Lower lobe of right lung (tissue), 2 donors: ENCODE measurements at places on chromosomes 3 and 15.

DNA sequence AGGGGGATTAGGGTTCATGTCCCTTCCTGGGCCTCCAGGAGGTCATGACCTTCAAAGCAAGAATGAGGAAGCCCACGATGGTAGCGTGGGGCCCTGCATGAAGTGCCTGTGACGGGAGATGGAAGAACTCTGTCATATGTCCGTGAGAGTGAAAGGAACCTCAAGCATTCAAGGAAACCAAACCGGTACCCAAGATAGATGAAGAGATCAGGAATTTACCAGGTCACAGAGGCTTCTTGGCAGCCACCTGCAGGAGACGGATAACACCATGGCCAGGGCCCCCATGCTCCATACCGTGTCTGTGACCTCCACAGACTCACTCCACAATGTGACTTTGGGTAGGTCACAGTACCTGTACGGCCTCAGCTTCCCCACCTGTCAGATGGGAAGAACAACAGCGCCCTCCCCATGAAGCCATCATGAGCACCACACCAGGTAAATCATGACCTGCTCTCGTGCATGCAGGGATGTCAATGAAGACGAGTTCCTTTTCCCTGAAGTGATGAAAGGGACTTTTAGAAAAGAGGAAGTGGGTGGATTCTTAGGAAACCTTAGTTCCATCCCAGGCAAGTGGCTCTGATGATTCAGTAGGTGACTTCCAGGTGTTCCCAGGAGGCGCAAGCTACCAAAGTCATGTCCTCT, 23.3 kb upstream of the CYP11A1 start:
- DNase-seq, result no peak

DNA sequence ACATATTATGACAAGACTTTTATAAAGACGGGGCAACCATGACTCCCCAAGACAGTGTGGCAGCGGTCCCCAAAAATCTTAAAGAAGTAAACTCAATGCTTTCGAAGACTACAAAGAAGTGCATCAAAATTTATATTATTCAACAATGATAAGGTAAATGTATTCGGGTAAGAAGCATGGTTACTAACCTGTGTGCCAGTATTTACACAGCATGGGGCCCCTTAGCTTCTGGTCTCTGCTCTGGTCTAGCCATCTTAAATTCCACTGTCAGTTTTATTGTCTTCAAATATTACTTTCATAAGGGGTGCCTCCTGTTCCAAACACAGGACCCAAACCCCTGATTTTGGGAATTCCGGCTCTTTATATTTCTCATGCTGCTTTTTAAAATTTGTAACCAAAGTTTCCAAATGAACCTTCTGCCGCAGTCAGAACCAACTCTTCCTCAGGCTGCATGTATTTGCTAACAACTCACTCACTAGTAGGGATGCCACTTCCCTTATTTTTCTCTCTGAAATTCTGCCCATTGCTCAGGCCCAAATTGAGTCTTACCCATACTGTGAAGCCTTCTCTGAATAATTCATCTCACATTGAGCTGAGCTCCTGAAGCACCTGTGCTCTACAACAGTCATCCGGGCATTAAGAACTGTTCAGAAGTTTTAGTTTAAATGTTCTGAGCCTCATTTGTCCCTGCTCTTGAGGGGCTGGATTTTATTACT, 1.2 kb downstream of the TTC23 start:
- no peak for DNase-seq

DNA sequence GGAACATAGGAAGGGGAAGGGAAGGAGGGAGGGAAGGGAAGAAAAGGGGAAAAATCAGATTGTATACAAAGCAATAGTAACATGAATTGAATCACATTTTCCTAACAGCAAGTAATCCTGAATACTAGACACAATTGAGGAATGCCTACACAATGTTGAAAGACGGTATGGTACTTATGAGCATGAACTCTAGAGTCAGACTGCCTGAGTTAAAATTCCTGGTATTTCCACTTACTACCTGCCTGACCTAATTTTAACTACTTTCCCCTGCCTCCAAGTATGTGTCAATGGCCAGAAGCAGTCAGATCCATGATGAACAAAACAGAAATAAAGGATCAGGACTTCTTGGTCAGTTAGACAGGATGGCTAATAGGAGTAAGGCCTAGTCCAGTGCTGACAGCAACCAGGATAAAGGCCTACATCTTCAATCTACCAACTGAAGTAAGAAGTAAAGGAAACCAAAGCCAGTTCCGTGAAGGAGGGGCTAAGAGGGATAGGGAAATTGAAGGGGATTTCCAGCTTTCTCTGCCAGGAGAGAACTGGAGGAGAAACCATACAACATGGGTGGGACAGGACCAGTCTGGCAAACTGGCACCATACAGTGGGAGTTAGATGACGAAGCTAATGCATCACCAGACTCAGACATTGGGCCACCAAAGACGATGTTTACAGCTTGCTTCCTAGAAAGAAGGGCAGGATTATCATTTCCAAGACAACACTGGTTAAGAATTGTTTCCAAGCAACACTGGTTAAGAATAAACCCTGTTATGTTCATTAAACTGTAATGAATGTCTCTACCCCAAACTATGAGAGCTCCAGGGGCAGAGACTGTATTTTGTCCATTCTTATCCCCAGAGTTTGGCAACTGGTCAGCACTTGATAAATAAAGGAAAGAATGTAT, 151.6 kb upstream of the UBE2E2 start:
- DNase-seq, result no peak

DNA sequence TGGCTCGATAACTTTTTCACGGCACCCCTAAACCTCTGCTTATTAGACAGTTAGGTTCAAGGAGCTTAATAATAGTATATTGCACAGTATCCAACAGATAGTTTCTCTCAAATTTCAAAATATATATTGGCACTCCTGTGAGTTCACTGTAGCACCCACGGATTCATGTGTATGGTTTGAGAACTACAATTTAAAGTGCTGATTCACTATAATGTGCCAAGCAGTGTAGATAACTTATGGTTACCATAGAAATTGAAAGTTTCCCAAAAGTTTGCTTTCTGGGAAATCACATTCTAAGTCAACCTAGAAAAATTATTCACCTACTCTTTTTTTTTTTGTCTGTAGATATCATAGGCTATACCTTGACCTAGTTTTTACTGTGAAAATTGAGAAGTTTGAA, 86.6 kb downstream of the GAP43 start:
- no peak for DNase-seq

DNA sequence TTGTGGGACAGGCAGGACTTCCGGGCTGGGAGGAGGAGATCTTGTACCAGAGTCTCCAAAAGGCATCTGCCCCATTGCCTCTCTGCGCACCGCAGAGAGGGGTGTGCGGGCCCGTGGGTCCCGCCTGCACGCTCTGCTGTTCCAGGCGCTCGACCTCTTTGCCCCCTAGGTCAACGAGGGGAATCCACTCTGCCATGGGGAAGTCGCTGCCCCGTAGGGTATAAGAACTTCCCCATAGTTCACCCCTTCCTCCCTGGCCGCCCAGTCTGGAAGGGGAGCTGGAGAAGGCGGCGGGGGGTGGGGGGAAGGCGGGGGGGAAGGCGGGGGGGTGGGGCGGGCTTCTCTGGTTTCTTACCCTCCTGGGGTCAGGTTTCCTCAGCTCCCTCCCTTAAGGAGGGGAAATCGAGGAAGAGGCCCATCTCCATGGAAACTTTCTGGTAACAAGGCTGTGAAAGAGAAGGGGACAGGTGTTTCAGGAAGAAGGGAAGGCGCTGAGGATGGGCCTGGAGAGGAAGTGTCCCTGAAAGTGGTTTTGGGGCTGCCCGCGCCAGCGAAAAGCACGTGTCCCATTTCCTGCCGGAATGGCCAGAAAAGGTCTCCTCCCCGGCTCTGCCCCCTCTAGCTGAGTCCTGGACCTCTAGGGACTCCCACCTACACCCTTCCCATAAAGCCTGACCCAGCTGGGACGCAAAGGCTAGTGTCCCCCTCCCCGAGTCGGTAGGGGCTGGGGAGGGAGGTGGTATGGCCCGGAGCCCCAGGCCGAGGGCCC, 27.5 kb downstream of the NR1I2 start:
- no peak for DNase-seq

DNA sequence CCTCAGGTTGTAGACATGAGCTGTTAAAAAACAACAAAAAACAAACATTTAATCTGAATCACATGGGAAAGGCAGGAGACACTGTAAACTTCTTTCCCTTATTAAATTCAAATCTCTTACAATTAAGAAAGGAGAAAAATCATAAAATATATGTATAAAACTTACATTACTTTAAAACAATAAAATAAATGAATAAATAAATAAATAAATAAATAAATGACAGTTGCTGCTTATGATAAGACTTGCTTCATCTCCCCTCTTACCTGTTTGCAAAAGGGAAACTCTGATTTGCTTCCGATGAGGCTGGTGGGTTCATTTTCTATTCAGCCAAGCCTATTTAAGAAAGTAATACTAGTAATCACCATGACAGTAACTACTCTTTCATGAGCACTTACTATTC, 353.4 kb upstream of the TBL1XR1 start:
- no peak for DNase-seq
